ENCODE measurements at places on chromosomes 6 and 20.

DNA sequence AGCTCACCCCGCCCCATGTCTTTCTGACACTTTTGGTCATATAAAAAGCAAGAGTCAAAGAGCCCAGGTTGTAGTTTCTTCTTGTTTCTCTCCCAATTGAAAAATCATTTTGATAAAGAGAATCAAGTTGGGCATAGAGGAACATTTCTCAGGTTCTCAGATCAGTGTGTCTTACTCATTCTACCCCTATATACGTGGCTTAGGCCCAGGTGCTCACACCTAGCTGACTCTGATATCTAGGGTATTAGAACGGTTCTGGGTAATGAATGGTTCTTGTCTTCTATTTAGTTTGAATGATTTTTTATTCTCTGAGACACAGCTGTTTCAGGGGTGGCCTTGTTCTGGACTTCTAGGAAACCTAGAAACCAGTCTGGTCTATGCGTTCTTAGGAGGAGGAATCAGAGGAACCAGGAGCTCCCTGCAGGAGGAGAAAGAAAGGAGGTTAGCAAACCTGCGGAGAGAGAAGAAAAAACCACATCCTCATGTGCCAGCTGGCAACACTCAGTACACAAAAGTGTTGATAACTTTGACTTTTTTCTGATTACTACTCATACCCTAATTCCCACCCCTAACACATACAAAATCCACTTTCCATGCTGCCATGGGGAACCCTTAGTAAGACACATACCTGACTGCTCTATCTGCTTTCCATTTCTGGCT is 178.0 kb downstream of the CLIC5 start:
- no peak for DNase-seq

DNA sequence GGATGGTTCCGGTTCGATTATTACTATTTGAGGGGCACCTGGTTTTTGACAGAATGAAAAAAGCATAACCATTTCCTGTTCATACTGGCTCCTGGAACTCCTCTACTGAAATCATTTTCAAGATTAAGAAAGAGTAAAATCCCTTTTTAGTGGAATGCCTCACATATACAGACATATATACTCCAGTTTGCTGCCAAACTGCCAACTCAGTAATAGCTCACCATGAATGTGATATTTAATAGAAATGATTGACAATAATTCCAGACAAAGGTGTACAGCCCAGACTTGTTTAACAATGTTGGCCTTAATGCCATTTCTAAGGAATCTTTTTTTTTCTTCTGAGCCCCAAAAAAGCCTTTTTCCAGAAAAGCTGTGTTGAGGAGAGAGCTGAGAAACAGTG is 93.1 kb downstream of the JAG1 start:
- no peak for DNase-seq

- DNase-seq, result no peak
These were observed 475.6 kb upstream of the ADGRB3 start for GRCh38 chr6:68159433-68159832.

- DNase-seq, result no peak
These were observed 7.4 kb upstream of the TFAP2C start for GRCh38 chr20:56621730-56622129.

Measured in GM12865 (cell line).